ENCODE measurements at places on chromosomes 3 and 15.

DNA sequence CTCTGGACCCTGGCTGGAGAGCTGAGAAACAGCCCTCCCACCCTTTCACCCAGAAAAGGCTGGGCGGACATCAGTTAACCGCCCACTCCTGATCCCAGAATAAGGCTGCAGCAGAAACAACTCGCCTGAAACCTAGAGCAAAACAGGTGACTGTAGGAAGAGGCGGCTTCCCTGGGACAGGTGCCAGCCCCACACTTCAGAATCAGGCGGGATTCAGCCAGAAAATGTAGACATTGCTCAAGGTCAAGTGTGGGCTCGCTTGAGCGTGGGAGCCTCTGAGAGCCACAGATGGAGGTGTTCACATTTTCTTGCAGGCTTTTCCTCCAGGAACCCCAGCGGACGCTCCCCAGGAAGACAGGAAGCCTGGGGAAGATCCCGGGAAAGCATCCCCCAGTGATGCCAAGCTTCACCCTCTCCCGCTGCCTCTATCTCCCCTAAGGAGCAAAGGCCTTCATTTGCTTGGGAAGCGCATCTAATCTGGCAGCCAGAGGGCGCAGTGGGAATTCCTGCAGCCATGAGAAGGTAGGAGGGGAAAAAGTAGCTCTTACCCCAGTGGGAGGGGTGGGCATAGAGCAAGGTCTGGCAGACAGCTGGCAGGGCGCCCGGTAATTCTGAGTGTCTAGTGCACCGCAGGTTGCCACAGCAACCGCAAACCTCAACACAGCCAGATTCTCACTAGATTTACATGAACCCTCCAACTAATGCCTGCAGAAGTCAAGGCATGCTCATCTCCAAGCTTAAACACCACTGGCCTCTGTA, 77.7 kb downstream of the OCA2 start:
- no peak for DNase-seq

DNA sequence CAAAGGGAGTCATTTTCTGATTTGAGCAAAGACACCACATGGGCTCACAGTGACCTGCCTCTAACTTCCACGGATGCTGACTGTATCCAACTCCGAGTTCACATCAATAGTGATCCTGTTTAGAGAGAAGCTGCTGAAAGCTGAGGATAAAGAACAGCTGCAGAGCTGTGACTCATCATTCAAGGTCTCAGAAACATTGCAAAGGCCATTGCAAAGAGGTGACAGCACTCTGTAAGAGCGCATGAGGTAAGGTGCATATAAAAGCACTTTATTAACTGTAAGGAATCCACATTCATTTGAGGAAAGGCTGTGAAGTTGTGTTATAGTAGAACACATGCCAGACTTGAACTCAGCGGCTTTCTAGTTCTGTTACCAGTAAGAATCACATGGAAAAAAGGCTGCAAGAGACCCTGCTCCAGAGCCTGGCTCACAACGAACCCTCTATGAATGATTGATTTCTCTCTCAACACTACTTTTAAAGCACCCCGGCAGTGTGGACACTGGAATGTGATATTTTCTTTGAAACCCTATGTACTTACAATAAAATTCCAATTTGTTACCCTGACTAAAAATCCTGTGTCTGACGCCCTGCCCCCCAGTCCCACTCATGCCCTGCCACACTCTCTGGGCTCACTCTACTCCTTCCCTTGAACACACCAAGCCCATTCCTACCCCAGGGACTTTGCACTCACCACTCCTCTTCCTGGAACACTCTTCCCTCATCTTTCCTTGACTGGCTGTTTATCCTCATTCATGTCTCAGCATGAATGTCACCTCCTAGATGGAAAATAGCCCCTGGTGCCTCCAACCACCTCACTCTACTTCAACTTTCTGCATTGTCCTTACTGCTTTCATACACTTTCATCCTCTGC, 111.2 kb downstream of the LSM3 start:
- DNase-seq: no peak

GRCh38 chr3:52004163-52004787, 8.6 kb upstream of the RPL29 start:
- DNase-seq: no peak

DNA sequence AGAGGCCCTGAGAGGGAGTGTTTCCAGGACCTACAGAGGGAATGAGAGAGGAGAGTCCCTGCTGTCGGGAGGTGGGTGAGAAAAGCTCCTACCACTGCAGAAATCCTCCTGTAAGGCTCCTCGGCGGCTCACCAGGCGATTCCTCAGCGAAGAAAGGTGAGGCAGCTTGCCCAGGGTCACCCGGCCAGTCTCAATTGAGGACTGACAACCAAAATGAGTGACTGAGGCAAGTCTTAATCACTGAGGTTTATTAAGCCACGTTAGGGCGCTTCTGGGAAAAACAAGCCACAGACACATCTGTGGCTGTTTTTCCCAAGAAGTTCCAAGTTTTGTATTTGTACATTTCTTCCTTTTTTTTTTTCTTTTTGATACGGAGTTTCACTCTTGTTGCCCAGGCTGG, 48.5 kb downstream of the ZDHHC19 start:
- DNase-seq: no peak

GRCh38 chr3:172134352-172134751, 95.0 kb downstream of the FNDC3B start:
- DNase-seq: no peak

DNA sequence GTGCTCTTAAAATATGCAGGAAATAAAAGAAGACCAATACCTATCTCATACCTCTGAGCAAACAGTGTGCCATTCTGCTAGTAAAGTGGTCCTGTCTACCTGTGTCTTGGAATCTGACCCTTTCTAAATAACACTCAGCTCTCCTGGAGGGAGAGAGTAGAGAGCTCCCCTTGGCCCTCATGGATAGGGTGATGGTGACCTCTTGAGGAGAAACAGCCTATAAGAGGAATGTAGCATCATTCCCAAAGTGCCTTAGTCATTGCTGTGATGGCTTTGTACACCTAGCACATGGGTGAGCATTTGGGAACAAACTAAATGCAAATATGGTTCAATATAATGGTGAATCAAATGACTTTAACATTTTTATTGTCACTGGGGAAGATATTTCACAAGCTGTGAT, 10.0 kb downstream of the SNTN start:
- DNase-seq: no peak

- DNase-seq: no peak
These were observed 14.1 kb upstream of the CCR4 start for GRCh38 chr3:32937331-32937730.

- DNase-seq: no peak
These were observed 521.9 kb upstream of the NAALADL2 start for GRCh38 chr3:174337227-174337626.

DNA sequence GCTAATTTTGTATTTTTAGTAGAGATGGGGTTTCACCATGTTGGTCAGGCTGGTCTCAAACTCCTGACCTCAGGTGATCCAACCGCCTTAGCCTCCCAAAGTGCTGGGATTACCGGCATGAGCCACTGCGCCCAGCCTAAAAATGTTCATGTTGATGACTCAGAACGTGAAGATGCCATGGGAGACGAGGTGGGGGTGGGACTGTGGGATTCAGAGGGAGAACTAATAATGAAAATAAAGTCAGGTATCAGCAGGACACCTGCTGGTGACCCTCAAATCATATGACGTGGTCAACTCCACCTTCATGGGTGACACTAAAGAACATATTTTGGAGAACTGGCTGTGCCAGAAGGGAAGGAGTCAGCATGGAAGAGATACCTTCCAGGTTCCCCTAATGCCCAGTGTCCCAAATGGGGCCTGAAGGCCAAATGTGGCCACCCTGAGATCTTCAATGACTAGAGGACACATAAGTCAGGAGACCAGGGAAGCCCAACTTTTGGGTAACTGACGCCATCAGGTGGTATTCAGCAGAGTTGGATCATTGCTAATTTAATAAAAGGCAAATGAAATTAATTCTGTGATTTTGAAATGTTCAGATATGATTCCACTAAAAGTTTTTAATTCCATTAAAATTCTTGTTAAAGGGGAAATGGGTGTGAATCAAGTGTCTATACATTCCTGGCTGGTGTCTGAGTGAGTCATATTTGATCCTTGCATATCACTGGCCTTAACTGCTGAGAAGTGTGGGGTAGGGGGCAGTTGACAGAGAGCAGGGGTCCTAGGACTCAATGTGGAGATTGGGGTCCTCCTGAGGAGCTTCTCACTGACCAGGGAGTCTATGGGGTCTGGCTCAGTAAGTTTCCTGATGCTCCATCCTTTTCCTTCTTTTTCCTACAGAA, 88.6 kb upstream of the GSK3B start:
- DNase-seq: no peak

GRCh38 chr3:71160785-71161546, 422.6 kb downstream of the FOXP1 start:
- DNase-seq: no peak

GRCh38 chr15:28265334-28266019, 56.5 kb downstream of the HERC2 start:
- no peak for DNase-seq

- no peak for DNase-seq
These were observed 69.9 kb downstream of the CDC25A start for GRCh38 chr3:48118322-48118721.

- no peak for DNase-seq
These were observed 270.3 kb downstream of the RPLP1 start for GRCh38 chr15:69722924-69723323.

DNA sequence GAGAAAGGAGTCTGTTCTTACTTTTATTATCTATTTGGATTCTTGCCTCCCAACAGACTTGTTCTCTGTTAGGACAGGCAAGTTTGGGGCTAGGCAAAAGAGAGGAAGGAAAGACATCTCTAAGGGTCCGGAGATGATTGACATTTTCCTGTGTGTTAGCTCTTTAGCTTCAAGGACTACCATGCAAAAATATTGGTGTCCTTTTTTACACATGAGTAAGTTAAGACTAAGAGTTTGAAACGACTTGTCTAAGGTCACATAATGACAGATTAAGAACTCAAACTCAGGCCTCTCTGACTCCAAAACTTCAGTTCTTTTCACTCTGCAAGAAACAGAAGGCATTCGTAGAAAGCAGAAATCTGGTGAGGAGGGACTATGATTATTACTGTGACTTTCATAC, 5.9 kb downstream of the LMCD1 start:
- DNase-seq: no peak

DNA sequence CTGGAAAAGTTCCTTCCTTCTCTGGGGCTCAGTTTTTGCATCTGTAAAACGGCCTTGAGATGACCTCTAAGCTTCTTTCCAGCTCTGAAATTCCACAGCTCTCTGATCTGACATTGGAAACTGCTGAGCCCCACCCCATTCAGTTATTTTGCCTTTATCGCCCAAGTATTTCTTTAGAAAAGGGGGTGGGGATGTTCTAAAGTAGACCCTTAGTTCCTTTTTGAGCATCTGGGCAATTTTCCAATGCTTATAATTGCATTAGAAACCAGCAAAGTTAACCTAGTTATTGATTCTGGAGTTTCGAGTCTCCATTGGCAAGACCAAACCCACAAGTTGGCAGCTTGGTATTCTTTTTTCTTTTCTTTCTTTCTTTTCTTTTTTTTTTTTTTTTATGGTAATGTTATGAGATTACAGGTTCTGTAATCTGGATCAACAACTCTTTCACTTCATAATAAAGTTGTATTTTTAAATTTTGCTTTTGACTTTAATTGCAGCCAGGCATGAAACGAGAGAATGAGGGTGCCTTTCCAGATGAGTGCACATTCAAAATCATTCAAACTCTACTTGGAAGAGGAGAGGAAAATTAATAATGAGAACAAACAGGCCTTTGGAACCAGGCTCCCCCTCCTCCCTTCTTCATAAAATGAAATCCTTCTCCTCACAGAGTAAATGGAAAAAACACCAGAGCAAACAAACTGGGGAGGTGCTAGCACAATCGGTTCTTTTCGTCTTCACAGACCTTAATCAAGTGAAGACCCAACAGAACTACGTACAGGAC, 76.8 kb upstream of the LRIG1 start:
- DNase-seq: no peak

GRCh38 chr3:189737071-189737470, 105.9 kb downstream of the TP63 start:
- DNase-seq: no peak

DNA sequence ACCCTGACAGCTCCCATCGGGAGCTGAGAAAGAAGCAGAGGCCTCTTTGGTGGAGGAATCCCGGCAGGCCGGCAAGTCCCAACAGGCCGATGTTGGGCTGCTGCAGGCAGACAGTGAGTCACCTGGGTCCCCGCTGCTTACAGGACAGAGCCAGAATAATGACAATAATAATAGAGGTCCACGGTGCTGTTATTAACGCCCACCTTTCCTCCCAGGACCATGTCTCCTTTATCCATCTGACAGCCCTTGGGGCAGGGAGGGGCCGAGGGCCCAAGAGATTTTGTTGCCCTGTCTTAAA, 29.3 kb upstream of the MAGEF1 start:
- DNase-seq: no peak

DNA sequence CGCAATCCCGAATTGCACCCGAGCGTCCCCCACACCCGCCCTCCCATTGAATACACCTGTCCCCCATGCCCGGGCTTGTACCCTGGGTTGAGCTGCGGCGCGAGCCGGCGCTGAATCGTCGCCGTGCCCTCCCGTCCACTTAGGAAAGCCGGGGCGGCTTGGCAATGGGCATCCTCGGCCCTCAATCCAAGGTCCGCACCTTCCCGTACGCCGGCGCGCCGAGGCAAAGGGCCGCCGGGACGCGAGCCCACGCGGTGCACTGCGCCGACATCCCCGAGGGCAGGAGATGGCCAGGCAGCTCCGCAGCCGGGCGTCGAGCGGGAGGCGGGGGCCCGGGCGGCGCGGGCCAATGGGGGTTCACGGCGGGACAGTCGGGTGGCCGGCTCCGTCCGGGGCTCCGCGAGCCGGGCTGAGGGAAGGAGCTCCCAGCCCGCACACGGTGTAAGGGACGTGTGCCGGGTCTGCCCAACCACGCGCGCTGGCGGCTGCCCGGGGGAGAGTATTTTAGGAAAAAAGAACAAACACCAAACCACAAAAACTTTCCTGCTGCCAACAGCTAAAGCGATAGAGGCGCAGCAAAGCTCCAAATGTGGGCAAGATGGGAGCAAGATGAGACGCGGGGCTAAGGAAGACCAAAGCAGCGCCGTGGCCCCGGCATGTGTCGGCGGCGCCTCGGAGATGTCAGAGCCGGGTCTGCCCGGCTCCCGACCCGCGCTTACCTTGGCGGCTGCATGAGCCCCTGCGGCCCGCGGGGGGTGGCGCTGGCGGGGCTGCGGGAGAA, 621 bp downstream of the RGMA start:
- DNase-seq: no peak

- no peak for DNase-seq
These were observed 125.2 kb upstream of the DPH6 start for GRCh38 chr15:35671197-35671596.

DNA sequence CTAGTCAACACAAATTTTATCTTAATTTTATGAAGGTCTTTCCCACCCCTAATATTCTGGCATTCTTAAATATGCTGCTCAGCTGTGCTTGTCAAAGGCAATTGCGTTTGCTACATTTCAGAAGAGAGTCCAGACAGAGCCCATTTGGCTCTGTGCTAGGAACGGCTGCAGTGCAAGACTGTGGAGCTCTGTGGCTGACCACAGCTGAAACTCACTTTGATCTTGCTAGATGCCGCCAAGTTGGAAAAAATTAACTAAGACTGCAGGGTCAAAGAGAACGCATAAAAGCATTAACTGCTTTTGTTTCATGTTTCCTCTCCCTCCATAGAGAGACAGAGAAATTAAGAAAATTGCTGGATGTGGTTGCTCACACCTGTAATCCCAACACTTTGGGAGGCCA, 7.6 kb upstream of the PPP1R2 start:
- no peak for DNase-seq

Measured in stimulated activated CD4-positive, alpha-beta T cell treated with anti-CD3 and anti-CD28 coated beads, Interleukin-12 subunit alpha, Interleukin-12 subunit beta, amount 100 ng/mL, for 48 hours (primary cell).